ENCODE measurements at places on chromosomes 11 and 22.

DNA sequence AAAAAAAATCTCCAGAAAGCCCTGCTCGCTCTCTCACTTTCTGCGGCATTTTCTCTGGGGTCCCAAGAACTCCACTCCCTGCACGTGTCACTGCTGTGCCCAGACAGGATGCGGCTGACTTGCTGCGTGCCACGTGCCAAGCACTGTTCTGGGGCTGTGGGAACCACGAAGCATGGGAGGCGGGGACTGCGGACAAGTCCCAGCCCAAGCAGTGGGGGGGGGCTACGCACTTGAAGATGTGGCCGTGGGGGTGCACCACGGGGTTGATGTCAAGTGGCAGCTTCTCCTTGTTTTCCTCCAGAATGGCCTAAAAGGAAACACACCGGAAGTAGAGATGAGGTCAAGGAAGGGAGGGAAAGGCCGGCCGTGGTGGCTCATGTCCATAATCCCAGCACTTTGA, 10.8 kb downstream of the TTLL12 start:
- DNase-seq, result no peak

DNA sequence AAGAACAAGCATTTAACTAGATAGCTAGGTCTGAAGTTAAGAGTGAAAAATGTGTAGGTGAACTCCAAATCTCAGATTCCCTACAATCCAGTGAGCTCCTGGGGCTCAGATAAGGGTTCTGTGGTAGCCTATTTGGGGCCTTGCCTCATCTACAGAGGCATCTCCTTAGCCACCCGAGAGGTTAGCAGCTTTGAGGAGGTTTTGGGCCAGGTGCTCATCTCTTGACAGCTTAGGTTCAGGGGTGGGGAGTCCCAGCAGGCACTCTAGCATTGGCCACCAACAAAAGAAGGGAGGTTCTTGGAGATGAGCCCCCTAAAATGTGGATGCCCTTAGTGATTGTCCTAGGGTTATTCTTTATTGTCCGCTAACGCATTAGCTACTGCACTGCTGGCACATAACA, 184.4 kb upstream of the B3GAT1 start:
- no peak for DNase-seq

- DNase-seq, result peak; percentile 4
Measured at GRCh38 chr11:48043111-48043990, 63.0 kb downstream of the PTPRJ start.

- DNase-seq, result no peak
Measured at GRCh38 chr22:50676661-50677492, 4.3 kb downstream of the SHANK3 start.

- DNase-seq, result no peak
Measured at GRCh38 chr22:32987081-32987631, 71.0 kb downstream of the SYN3 start.
